ENCODE measurements at places on chromosomes 3 and 15.
A peak's percentile ranks its signal among the peaks of the same experiment; 100 is the strongest.

DNA sequence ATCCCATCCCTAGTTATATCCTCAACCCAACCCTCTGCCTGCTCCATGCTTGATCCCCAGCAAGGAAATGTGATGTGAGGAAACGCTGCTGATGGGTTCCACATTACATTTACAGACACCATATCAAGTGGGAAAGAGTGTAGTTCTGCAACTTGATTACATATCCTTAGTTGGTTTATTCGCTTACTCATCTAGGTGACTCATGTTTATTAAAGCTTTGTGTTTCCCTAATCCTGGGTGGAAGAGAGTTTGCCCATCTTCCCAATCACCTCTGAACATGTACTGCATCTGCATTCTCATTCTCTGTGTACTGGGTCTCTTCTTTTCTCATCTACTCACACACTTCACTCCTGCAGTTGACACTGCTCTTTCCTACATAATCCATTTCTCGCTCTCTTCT is 91.7 kb upstream of the PDZRN3 start:
- no peak for DNase-seq

- DNase-seq = no peak
Measured at GRCh38 chr15:81087066-81087465, 47.0 kb upstream of the CFAP161 start.

DNA sequence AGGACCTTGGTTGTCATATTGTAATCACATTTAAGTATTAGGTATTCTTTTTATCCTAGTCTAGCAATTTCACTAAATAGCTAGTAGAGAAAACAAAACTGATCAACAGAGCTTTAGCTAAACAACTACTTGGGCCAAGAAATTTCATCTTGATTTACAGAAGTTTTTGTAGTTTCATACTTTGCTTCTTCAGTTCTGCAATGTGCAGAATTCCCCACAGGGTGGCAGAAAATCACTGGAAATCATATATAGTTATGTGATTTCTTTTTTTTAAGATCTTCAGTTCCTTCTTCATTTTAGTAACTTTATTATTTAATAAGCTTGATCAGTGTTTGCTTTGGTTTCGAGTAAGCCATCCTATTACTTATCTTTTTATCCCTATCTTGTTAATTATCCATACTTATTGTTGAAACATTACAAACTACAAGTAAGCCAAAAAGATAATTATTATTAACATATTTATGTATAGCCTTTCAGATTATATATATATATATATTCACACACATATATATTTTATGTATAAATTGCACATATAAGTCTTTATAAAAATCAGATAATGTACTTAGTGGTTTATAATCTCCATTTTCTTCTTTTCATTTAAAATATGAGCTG is 2.2 kb upstream of the BNIP2 start:
- no peak for DNase-seq

DNA sequence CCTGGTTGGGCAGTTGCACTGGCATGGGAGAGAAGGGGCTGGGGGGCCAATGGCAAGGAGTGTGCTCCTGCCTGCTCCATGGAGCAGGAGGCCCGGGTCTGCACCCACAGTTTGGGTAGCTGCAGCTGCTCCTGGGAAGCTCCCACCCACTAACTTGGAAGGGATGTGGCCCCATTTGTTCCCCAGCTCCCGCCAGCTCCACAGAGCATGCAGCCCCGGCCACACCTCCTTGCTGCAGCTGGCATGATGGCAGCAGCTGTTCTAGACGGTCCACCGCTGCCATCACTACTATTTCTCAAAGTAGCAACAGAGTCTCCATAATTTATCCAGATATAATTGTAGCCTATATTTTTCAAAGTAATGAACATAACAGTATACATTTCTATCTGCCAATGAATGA is 65.8 kb downstream of the PIK3CB start:
- no peak for DNase-seq

- DNase-seq = no peak
Measured at GRCh38 chr3:145842294-145842902, 318.6 kb downstream of the PLOD2 start.

- DNase-seq = no peak
Measured at GRCh38 chr3:148643389-148643840, 54.3 kb upstream of the AGTR1 start.

- DNase-seq = no peak
Measured at GRCh38 chr15:92599394-92599970, 56.1 kb downstream of the FAM174B start.

- DNase-seq = no peak
Measured at GRCh38 chr3:40178012-40178594, 131.4 kb upstream of the EIF1B start.

DNA sequence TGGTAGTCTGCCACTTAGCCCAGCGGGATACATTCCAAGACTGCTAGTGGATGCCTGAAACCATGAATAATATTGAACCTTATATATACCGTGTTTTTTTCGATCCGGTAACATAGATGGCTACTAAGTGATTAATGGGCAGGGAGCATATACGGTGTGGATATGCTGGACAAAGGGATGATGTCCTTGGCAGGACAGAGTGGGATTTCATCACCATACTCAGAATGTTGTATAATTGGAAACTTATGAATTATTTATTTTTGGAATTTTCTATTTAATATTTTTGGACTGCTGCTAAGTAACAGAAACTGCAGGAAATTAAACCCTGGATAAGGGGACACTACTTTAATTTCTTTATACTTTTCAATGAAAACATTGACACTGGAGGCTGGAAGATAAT is 53.2 kb downstream of the ASTE1 start:
- DNase-seq = no peak

DNA sequence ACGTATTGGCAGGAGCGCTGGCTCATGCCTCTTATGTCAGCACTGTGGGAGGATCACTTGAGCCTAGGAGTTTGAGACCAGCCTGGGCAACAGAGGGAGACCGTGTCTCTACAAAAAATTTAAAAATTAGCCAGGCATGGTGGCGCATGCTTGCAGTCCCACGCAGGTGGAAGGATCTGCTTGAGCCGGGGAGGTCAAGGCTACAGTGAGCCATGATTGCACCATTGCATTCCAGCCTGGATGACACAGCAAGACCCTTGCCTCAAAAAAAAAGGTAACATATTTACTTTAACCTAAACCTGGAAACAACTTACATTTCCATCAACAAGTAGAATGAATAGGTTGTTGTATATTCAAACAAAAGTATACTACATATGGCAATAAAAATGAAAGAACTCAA is 78.1 kb downstream of the HERC2 start:
- DNase-seq = no peak

DNA sequence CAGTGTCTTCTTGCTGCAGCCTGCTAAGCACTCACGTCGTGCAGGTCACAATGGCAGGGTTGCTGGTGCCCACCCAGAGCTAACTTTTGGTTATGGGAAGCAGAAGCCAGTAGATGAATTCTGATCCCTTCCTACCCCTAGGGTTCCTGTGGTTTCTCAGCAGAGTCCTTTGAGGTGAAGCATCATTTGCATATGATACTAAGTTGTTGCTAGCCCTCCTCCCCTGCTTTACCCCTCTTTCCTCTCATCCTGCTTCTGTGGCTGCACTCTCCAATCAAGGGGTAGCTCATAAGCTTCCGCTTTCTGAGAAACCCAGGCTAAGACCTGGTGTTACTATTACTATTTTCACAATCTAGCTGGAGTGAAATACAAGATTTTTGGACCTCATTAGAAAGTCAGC is 22.1 kb upstream of the HEG1 start:
- DNase-seq = no peak

DNA sequence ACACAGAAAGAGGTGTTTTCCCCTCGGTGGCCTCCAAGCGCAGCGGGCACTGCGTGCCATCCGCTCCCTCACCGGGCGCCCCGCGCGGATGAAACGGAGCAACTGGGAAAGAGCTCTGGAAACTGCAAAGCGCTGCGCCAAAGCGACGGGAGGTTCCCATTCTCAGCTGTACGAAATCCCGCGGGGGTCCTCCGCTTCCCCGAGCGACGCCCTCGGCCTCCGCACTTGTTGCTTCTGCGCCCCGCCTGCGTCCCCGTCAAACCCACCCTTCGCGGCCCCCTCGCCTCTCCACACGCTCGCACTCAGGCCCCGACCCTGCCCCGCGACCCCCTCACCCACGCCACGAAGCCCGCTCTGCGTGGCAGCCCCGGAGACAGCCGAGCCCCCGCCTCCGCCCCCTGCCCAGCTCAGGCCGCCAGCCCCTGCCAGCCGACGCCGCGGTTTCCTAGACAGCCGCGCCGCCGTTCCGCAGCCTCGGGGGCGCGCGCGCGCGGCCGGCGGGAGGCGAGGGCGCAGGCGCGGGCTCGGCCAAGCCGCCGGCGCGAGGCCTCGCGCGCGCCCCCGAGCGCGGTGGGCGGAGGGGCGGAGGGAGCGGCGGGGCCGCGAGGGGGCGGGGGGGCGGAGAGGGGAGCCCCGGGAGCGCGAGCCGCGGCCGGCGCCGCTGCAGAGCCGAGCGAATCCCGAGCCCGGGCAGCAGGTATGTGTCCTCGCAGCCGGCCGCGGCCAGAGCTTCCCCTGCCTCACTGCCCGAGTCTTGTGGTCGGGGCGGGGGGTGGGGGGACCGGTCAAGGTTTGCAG is at the start of gene TMEM266:
Gene TMEM266 (plus strand): TSS at position 666 of the 798 bp plus-strand sequence. CDS start 74,279 bp downstream, outside the sequence.
- peak; percentile 75 for DNase-seq

DNA sequence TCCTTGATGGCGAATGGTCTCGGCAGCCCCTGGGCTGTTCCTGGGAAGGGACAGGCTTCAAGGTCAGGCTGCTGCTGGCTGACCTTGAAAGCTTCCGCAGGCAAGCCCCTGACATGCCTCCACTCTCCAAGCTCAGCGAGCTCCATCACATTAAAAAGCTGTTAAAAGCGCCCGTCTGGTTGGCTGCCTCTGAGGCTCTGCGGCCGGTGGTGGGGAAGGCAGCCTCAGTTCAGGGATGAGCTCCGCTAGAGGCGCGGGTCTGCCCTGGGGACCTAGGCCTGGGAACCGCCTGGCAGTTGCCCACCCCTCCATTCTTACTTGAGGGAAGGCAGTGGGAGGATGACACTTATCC is 103.8 kb downstream of the LINGO1 start:
- peak; percentile 36 for DNase-seq

DNA sequence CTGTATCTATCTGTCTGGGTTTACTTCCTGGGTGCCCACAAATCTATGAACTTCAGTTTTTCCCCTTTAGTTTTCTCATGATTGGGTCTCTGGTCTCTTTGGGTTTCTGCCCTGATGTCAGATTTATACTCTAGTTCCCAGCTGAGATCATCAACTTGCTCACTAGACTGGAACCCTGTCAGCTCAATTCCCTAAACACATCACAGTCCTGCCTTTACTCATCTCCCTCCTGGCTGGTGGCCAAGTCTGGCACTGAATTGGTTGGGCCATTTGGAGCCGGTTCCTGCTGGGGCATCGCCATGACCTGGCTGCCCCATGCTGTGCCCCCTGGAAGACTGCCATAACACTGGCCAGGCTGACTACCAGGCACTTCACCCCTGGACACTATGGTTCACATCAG is 345.3 kb downstream of the CHST2 start:
- peak; percentile 56 for DNase-seq

DNA sequence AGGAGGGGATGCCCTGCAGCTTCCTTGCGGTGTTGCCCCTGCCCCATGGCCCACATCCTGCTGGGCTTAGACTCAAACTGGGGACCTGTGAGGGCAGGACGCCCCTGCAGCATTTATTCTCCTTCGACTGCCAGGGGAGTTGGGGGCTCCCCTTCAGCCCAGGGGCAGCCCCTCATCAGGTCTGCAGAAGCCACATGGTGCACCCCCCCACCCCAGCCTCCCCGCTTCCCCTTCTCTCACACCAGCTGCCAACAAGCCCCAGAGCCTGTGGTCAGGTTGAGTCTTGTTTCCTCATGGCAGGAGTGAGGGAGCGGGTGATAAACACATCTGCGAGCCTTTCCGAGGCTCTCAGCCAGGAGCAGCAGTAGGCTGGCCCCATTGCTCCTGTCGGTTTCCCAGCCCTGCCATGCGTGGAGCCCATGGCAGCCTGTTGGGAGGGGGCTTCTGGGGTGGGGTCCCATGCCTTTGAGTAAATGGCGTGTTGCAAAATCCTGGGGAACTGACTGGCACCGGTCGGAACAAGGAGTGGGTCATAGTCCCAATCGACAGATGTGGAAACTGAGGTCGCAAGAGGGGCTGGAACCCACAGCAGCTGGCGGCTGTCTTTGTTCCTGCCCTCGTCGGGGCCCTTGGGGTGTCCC is 27.8 kb downstream of the WNT7A start:
- no peak for DNase-seq

GRCh38 chr15:50260969-50261496 is 4.5 kb downstream of the HDC start:
- no peak for DNase-seq

- no peak for DNase-seq
Measured at GRCh38 chr3:31892916-31893573, 88.0 kb downstream of the OSBPL10 start.

DNA sequence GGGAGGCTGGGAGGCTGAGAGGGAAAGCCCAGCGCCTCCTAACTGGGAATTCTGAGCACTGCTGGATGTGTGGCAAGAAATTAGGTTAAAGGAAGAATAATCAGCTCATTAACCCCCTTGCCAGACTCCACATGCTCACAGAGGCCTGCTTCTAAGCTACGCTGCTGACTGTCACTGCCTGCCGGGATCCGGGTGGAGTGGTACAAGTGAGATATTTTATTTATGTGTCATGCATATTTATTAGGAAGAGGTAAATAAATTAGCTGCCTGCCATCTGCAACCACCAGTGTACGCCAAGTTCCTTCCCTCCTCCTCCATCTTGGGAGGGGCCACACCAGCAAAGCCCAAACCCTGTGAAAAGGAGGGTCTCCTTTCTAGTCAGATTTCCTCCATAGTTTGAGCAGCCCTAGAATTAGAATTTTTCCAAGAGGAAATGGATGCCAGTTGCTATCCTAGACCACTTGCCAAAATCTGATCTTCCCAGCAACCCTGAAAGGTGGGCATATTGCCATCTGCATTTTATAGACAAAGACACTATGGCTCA is 43.5 kb upstream of the GRIP2 start:
- DNase-seq = no peak
